GM13976 (cell line): ENCODE measurements at places on chromosomes 12 and 14.

DNA sequence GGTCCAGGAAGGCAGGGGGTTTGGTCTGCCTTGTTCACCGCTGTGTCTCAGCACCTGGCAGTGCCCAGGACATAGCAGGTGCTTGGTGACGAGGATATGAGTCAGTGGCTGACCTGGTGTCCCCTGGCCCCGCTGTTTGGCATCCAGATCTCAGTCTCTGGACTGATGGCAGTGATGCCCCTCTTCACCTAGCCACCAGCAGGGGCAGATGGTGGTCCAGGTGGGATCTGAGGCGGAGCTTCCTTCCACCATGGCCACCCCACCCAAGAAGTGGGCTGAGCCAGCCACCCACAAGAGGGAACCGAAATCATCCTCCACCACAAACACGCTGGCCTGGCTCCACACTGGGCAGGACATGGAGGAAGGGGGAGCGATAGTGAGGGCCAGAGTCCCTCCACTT is 16.1 kb upstream of the SH2B3 start:
- peak; percentile 10 for DNase-seq

DNA sequence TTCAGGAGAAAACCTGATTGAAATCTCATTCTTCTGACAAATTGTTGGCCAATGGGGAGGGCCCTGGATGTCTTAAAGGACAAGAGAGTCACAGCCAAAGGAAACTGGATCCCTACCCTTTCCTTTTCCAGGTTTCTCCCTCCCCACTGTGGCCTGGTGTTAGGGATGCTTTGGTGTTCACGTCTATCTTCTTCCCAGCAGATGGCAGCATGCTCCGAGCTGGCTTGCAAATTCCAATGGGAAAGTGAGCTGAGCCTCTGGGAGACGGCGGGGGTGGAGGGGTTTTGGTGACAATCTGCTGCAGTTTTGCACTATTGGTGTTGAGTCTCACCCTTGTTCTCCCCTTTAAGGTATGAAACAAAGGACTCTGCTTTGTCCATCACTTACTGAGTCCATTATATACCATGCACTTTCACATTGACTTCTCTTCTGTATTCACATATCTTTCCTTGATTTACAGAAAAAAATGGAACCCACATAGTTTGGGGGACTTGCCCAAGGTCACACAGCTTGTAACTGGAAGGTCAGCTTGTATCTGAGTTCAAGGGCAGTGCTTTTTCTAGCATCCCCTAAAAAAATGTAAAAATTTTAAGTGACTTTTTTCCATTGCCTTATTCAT is 39.3 kb downstream of the CCDC177 start:
- DNase-seq = no peak

DNA sequence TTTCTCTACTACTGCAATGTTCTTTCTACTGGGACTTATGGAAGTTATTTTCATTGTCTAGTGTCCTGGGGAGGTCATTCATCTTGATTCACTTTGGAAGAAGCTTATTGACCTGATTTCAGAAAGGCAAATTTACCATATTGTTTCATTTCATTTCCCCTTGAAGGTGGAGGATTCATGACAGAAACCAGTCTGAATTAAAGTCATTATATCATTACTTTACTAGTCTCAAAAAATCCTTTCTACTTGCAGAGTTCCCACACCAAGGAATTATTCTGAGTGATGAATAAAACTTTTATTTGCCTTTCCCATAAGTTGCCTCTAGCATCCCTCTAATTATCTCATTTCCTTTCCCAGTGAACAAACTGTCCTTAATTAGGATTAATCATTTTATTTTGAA is 163.8 kb downstream of the RASSF9 start:
- no peak for DNase-seq

DNA sequence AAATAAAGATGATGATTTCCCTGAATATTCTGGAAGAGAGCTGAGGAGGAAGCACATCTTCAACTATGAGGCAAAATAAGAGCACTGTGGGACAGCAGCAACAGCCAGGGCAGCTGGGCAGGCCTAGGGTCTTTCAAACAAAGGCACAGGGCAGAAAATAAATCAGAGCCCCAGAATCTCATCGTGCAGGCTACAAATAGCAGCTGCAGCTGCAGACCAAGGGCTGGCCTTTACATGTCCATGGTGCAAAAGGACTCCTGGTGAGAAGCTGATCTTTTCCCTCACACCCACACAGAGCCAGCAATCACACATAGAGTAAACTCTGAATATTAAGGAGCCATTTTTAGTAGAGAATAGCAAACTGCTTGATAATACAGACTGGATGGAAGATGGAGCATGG is 13.6 kb upstream of the MYBPC1 start:
- no peak for DNase-seq

DNA sequence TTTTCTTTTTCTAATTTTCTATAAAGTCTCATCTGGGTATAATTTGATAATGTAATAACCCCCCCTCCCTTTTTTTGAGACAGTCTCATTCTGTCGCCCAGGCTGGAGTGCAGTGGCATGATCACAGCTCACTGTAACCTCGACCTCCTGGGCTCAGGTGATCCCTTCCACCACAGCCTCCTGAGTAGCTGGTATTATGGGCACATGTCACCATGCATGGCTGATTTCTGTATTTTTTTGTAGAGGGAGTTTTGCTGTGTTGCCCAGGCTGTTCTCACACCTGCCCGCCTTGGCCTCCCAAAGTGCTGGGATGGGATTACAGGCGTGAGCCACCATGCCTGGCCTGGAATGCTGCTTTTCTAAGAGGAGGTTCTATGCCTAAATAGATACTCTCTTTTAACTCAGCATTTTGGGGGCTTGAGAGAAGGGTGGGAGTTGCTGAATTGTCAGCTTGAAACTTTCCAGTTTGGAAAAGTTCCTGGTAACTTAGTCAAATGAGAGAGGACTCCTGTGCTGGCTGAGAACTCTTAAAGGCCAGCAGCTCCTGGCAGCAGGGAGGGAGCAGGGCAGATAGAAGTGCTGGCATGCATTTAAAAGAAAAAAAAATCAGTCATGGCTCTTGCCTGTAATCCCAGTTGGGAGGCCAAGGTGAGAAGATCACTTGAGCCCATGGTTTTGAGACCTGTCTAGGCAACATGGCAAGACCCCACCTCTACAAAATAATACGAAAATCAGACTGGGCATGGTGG is 13.0 kb downstream of the NUDT4 start:
- no peak for DNase-seq

DNA sequence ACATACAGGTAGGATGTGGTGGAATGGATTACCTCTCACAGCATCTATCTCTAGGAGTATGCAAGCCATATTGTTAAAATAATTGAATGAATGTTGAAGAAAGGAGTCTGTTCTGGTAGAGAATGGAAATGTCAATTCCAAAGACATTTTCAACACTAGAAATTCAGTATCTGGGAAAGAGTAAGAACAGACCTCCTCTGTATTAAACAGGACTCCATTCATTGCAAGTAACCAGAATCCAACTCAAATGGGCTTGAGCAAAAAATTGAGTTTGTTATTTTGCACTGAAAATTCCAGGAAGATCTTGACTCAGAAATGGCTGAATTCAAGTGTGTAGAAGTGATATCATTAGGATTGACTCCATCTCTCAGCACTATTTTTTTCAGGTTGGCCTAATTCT is 168.1 kb downstream of the C12orf42 start:
- DNase-seq = no peak

- DNase-seq = no peak
Observed at GRCh38 chr12:91801048-91801447, 344.6 kb downstream of the BTG1 start.

GRCh38 chr12:92437452-92437851 is 265.3 kb upstream of the PLEKHG7 start:
- no peak for DNase-seq

DNA sequence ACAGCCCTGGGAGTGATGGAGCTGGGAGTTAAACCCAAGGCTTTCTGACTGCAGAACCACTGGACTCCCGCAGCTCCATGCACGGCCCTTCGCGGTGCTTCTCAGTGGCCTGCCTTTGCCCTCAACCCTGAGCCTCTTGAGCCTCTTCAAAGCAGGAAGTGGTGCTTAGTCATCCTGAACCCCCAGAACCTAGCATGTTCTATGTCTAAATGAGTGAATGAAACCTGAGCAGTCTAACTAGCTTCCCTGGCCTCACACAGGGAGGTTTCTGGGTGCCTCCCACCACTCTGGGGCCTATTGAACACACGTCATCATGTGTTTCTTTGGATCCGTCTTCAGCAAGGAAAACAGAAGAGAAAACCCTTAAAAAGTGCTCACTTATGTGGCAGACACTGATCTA is 117.9 kb upstream of the SFSWAP start:
- DNase-seq = peak; percentile 85

GRCh38 chr12:116591855-116592637 is 32.9 kb downstream of the MAP1LC3B2 start:
- no peak for DNase-seq

GRCh38 chr12:79547735-79548609 is 142.8 kb downstream of the PAWR start:
- peak; percentile 49 for DNase-seq

GRCh38 chr12:54306925-54307741 is 6.3 kb upstream of the NFE2 start:
- DNase-seq = no peak

- no peak for DNase-seq
Observed at GRCh38 chr12:130142736-130143135, 19.5 kb upstream of the FZD10 start.

- DNase-seq = no peak
Observed at GRCh38 chr14:59342516-59343484, 122.4 kb downstream of the GPR135 start.

DNA sequence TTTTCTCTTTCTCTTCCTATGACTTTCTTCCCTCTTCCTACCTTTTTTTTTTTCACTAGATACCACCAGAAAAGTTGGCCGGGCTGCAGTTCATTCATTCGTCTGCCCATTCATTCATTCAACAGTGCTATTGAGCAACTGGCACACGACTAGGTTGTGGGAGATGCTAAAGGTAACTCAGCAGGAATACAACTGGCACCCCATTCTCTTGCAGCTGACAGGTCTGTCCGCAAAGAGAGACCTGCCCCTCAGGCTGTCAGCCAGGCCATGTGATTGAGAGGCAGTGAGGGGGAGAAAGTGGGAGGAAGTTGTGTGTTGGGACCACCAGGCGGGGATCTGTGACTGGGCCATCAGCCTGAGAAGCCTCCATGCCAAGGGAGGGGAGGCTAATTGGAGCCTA is 105.2 kb downstream of the TSPAN9 start:
- no peak for DNase-seq

- no peak for DNase-seq
Observed at GRCh38 chr12:43964033-43964432, 128.2 kb downstream of the TMEM117 start.

DNA sequence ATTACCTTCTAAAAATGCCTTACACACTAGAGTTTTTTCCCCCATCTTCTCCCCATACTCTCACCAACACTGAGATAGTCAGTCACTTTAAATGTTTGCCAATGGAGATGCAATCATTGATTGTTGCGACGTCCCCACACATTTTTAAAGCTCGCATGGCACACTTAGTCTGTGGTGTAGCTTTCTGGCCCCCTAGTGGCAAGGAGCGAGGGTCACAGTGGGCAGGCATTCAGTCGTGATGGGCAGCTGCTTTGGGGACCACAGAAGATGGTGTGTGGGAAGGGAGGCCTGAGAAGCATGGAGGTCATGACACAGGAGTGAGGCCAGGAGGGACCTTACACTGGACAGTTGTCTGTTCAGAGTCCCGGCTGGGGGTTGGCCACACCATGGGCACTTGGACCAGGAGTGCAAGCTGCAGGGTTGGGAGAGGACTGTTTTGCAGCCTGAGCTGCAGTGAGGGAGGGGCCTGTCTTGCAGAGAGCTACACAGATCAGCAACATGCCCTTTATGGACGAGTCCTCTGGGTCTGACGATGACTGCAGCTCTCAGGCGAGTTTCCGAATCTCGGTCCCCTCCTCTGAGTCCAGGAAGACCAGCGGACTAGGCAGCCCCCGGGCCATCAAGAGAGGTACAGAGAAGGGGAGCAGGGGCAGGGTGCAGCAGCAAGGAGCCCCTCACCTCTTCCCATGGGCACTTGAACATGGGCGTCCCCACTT is 28.6 kb downstream of the PIGH start:
- peak; percentile 83 for DNase-seq

DNA sequence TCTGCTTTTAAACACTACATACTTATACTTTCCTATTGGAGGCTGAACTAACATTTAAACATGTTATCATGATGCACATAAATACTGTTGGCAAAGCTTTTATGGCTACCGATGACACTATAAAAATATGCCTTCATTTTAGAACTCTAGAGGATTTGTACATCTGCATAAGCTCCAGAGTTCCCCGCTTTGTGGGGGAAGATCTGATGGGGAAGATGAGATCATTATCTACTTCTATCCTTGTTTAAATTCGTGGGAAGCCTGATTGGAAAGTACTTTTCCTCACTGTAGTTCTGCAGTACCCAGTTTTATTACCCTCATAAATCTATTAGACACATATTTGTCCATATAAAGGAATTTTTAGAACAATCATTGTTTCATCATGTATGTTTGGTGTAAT is 299.6 kb upstream of the ATP2B1 start:
- no peak for DNase-seq

- DNase-seq = no peak
Observed at GRCh38 chr14:60637479-60638315, 11.6 kb downstream of the SIX1 start.

DNA sequence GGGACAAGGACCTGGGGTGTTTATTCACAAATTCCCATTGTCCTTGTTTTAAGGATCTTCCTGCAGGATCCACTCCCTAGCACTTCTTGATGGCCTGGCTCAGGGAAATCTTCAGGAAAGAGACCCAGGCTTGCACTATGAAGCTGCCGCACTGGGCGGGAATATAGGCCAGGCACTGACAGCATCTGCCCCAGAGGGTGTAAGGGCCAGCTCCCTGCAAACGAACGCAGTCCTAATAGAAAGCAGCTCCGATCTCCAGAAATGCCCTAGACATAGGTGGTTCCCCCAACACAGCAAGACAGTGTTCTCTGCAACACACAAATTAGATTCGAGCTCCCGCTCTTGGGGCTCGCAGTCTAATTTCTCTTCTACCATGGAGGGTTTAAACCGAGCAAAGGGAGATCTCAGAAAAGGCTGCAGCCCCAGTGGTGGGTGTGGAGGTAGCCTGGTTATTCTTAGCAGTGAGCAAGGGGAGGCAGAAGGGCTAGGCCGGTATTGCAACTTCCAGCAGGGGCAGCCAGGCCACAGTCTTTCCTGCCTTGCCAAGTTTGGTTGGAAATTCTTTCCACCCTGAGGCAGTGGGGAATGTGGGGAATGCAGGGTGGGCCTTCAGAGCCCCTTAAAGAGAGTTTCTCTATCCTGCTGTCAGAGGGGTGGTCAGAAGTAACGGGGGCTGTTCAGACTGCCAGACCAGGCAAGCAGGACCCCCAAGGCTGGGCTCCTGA is 16.1 kb upstream of the WSCD2 start:
- DNase-seq = no peak

- no peak for DNase-seq
Observed at GRCh38 chr14:74924061-74924460, 1.0 kb upstream of the RPS6KL1 start.

GRCh38 chr14:82432301-82433105 is 898.9 kb upstream of the SEL1L start:
- no peak for DNase-seq

GRCh38 chr12:131210506-131211339 is 257.0 kb downstream of the ADGRD1 start:
- DNase-seq = no peak
